CD4-positive, alpha-beta T cell treated with Interleukin-21 for 1 hour (primary cell): ENCODE measurements at places on chromosomes 11 and 22.

DNA sequence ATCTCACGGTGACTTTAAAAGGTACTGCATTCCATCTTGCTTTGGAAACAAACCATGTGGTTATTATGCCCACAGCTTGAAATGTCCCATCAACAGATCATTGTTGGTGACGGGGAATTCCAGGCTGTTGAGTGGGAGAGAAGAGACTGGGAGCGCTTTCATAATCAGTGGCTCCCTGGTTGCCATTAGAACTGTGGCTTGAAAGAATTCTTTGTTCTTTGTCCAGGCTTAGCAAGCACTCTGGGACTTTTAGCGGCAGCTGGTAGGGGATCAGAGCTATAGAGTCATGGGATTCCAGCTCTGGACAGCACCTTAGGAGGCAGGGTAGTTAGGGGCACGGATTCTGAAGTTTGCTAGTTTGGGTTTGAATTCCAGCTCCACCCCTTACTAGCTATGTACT is 22.0 kb downstream of the MMP20 start:
- DNase-seq, result no peak

- DNase-seq, result no peak
Observed at GRCh38 chr11:113106507-113106906, 145.3 kb downstream of the NCAM1 start.

- DNase-seq, result no peak
Observed at GRCh38 chr11:8268530-8269400, 5.1 kb upstream of the LMO1 start.

- DNase-seq, result no peak
Observed at GRCh38 chr11:113729456-113729855, 23.3 kb upstream of the TMPRSS5 start.

DNA sequence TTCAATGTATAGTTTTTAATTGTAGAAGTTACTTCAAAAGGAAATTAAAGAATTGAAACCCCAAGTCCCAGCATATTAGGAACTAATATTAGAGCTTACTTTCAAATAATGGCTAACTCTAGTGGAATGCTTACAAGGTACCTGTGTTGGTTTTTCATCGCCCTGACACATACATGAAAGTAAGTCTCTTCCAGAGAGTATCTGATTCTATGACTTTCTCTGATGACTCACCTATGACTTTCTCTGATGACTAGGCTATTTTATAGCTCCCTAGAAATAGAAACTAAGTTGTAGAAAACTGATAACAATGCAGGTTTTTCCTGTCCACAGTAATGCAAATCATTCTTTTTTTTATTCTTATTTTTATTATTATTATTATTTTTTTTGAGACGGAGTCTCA is 33.6 kb upstream of the MMP7 start:
- DNase-seq, result no peak

- no peak for DNase-seq
Observed at GRCh38 chr11:95466416-95466815, 235.4 kb upstream of the SESN3 start.
